ENCODE measurements at places on chromosomes 1 and 21.

DNA sequence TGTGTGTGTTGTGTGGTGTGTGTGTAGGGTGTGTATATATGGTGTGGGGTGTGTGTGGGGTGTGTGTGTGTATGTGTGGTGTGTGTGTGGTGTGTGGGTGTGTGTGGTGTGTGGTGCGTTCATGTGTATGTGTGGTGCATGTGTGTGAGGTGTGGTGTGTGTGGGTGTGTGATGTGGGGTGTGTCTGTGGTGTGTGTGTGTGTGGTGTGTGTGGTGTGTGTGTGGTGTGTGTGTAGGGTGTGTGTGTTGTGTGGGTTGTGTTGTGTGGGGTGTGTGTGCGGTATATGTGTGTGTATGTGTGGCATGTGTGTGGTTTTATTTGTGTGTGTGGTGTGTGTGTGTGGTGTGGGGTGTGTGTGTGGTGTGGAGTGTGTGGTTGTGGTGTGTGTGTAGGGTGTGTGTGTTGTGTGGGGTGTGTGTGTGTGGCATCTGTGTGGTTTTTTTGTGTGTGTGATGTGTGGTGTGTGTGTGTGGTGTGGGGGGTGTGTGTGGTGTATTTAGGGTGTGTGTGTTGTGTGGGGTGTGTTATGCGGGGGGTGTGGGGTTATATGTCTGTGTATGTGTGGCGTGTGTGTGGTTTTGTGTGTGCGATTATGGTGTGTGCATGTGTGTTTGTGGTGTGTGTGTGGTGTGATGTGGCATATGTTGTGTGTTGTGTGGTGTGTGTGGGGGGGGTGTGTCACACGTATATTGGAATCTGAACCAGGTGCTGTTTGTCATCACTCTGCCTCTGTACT, 17.1 kb upstream of the ZBTB21 start:
- DNase-seq, result no peak

GRCh38 chr1:7988576-7988975, 27.1 kb downstream of the PARK7 start:
- no peak for DNase-seq

GRCh38 chr1:61626816-61627215, 98.1 kb downstream of the TM2D1 start:
- DNase-seq, result no peak

DNA sequence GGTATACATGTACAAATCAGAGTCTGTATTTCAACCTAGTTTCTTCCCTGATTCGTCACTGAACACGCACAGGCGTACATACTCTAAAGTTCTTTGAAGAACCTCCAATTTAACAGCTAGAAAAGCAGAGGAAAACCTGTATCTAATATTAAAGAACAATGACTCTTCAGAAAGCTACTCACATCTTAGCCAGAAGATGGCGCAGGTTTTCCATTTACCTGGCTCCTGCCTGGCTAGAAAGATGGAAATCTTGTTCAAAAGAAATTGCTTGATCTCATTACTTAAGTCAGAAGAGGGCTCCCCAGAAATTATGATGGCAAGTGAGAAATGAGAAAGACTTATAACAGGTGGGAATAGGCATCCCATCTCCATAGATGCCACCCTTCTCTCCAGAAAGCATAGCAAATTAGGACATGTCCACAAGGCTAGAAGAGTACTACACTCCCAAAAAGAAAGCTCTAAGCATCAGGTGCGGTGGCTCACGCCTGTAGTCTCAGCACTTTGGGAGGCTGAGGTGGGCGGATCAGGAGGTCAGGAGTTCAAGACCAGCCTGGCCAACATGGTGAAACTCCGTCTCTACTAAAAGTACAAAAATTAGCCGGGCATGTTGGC, 19.0 kb upstream of the L1TD1 start:
- peak; percentile 44 for DNase-seq

DNA sequence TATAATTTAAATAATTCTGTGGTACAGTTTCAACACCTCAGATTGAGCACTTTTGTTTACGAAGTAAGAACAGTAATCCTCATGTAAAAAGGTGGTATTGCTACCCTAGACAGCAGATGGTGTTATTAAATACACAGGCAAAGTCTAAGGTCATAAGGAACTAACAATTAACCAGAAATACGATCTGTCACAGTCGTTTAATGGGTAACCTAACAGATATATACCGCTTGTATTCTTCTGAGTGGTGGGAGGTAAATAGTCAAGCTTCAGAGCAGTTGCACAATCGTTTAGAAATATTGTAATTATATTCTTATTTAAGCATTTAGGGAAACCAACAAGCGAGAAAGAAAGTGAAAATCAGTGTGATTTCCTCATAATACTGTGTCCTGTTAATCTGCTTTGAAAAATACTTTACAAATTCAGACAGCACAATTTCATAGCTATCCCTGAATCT, 9.8 kb upstream of the IRF2BP2 start:
- no peak for DNase-seq

Measured in caudate nucleus (tissue), 63 donors.